NCI-H526 (cell line): ENCODE measurements at places on chromosomes 5 and 9.

GRCh38 chr9:19085295-19085694 is 17.4 kb downstream of the HAUS6 start:
- peak; percentile 60 for DNase-seq

DNA sequence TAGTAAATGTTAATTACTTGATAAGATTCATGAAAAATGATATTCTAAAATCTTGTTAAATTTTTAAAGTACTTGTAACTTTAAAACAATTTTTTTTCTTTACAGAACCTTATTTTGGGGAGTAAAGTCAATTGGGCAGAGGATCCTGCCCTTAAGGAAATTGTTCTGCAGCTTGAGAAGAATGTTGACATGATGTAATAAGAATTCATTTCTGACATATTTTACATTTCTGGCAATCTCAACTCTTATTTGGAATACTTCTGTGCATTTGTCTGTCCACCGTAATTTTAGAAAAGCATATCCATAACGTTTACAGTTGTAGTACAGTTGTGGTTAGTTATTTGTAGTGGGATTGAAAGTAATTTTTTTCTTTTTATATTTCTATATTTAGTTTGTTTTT is 20.2 kb downstream of the CENPH start:
- no peak for DNase-seq

- DNase-seq, result no peak
Measured at GRCh38 chr5:164688437-164688836, 1183.0 kb downstream of the MAT2B start.

DNA sequence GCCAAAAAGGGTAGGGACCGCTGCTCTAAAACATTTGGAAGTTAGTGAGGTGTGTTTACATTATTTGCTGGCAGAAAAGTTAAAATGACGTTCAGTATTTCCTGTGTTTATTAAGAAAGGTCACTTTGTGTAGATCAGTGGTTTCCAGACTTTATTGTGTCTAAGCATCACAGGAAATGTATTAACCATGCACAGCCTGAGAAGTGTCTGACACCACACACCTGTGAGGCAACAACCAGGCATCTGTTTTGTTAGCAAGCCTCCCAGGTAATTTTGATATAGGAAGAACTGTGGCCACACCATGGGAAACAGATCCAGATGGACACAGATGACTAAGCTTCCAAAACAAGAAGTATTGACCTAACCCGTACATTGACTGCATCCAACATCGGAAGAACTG is 12.0 kb downstream of the TTC1 start:
- no peak for DNase-seq

DNA sequence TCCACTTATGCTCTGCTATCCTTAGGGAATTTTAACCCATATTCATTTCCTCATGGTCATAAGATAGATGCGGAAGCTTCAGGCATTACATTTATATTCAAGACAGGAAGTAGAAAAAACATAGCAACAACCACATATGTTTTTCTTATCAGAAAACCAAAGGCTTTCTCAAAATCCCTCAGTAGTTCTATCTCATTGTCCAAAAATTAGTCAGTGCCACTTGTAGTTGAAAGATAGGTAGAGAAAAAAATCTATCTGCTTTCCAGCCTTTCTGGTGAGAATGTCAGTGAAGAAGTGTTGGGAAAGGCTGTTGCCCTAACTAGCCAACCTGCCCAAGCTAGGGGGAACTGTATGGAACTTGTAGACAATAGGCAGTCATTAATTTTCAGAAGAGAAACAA is 23.5 kb upstream of the MOCS2 start:
- DNase-seq, result no peak

DNA sequence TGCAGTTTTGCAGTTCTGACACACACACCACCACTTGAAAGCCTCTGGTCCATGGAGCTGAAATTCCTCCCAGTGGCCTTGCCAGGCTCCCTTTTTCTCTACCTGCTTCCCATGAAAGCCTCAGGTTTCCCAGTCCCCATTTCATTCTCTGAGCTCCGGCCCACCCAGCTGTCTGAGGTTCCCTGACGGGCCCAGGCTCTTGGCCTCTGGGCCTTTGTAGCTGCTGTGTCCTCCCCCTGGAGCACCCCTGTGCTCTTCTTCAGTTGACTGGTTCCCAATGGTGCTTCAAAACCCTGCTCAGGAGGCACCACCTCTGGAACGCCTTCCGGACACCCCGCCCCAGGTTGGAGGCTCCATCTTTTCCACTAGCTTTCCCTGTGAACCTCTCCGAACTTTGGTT is 155.9 kb upstream of the SHB start:
- no peak for DNase-seq

DNA sequence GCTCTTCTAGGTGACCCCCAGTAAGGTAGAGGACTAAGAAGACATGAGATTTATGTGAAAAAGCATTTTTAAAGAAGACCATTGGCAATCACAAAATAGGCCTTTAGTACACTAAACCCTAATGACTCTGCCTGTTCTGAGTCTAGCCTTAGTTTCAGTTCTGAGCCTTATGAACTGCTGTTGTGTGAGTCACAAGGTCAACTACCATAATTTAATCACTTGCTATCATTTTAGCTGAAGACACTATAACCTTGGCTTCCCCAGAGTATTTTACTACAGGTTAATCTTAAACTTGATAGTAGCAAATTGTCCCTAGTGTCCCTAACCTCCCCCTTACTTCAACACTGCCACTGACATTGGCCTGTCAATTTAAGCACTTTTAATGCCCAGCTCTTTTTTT is 34.4 kb downstream of the APC start:
- DNase-seq, result no peak

DNA sequence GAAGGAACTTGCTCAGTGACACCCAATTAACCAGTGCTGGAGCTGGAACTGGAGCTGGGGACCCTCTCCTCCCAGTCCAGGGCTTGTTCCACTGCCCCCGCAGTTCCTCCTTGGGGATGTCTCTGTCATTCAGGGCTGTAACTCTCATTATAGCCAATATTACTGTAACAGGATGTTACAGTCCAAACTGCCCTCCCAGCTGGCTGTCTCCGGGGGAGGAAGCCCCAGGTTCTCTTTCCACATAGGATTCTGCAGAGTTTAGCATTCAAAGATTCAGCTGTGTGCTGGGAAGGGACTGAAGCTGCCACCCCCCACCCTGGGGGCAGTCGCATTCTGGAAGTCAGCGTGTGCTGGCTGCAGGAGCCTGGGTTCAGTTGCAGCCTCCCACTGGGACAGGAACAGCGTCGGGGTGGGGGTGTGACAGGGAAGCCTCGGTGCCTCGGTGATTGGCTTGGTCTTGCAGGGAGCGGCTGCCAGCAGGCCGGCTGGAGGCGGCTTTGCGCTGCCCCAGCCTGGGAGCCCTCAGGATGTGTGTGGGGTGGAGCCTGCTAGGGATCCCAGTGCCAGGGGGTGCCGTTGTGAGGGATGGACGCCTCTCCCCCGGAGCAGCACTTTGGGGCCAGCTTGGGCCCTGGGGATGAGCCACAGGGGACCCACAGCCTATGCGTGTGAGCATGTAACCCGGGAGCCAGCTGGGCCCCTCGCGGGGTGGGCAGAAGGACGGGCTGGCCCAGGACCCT is 101.1 kb downstream of the RGS3 start:
- DNase-seq, result peak; percentile 82
